ENCODE measurements at places on chromosomes 5 and 9.

DNA sequence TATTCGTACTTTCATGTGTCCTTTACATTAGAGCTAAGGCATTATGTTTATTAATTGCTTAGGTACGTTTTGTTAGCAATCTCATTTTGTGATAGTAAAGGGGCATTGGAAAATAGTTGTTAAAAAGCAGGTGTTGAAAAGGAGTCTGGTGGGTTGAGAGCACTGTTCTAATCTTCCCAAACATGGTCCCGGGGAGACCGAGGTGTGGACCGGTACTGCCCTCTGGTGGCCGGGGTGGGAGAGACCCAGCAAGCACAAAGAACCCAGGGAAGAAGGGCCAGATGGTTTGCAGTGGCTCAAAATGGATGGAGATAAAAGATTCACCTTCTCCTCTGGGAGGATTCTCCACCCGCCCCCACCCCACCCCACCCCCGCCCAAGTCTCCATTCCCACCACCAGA, 26.1 kb downstream of the IDNK start:
- peak; percentile 56 for DNase-seq

DNA sequence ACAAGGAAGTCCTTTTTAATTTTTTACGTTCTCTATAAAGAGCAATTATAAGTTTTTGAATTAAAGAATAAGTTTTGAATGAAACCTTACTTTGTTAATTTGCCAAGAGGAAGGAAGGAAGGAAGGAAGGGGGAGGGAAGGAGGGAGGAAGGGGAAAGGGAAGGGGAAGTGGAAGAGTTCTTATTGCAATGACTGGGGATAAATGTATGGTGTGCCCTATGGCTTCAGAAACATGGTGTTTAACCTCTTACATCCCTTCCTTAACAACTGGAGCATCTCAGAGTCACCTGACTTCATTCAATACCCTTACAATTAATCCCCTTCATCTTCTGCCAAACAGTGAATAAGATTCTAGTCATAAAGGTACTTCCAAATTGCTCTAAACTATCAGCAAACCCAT, 16.0 kb downstream of the CEMIP2 start:
- no peak for DNase-seq

DNA sequence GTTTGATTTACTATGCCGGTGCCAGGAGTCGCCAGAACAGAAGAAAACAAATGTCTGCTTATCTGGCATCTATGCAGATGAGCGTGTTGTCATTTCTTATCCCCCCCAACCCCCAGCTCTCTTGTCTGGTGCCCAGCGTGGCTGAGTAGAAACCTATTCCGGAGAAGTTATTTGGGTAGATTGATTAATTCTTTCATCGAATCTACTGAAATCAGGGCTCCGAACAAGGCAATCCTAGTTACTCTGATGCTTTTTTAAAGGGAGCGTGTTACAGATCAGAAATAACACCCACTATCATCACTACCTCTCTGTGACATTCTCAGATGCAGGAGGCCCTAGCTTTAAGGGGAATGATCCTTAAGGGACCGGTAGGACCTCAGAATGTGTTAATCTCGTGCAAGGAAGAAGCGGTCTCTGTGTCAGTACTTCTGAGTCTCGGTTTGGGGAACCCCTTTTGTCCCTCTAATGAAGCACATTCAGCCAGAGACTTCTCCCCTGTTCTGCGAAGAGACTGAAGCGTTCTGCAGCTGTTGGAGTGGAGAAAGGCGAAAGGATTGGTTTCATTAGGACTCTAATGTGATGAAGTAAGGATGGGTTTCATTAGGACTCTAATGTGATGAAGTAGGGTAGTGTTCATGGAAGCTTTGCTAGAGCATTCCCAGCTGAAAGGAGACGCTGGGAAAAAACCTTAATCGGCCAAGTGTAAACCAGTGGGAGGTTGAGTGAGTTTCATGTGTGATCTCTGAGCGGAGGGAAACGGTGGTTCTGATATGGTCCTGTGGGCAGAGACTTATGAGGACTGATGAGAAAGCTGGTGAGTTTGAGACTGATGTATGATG, 1.5 kb downstream of the PIP5K1B start:
- DNase-seq: no peak

DNA sequence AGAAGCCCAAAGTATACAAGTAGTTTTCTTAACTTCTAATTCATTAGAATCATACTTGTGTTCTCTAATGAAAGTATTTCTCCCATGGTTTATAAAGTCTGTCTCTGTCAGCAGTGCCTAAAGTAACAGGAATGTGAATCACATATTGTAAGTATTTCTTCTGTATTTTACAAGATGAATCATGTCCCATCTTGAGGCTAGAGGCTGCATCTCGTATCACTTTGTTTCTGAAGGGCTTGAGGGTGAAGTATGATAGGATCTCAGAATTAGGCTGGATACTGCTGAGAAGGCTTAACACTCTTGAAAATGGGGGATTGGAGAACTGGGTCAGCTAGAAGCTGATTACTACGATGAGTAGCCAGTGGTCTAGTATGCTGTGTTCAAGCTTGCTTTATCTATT, 242.2 kb upstream of the ACTBL2 start:
- no peak for DNase-seq

GRCh38 chr9:118094387-118094786, 390.2 kb downstream of the TLR4 start:
- DNase-seq: no peak

DNA sequence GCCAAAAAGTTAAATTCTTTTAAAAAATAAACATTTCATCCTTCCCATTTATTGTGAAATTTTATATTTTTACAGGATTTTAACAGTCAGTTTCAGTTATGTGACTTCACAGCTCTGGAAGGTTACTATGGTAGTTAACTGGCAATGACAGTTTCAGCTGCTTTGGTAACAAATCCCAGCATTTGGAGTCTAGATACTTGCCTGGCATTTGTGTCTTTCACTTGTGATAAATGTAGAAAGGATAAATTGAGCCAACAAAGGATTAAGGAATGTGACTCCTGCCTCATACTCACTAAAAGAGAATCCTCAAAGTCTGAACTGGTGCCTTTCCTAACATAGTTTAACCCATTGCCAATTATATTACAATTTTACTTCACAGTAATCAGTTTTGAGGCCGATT, 315.5 kb downstream of the FER start:
- DNase-seq: no peak

DNA sequence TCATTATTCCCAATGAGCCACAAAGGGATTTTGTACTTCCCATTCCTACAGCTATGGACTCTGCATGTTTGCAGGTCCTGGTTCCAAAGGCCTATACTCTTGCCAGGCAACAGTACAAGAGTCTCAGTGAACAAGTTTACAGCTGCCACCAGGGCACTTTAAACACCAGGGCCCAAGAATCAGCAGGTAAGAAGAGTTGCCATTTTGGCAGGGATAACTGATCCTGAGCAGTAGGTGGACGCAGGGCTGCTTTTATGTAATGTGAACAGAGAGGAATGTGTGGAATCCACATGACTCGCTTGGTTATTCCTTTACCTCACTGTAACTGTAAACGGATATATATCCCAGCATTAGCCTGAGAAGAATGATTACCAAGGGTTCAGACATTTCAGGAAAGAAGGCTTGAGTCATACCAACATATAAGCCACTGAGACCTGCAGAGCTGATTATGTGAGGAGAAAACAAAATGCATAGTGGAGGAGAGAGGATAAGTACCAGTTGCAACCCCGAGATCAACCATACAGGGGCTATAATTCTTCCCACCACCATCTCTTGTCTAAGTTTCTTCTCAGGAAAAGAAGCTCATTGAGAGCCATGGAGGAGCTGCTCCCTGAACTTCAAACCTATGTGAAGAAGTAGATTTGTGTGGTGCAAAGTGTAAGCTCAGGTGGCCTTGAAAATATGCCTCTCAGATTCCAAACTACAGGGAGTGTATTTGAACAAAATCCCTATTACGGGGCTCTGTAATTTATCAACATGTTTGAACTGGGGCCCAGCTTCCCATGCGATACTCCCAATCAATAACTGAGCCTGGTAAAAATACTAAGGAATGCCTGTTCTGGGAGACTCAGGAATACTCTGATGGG, 24.6 kb downstream of the RAPGEF6 start:
- DNase-seq: no peak

- no peak for DNase-seq
Measured at GRCh38 chr5:125683669-125684068, 739.5 kb upstream of the GRAMD2B start.

- DNase-seq: no peak
Measured at GRCh38 chr5:163506095-163506457, 657 bp downstream of the MAT2B start.
